NCI-H510A treated with DMSO at 0.1 percent for 48 hours (cell line): ENCODE measurements at places on chromosomes 5 and 9.
A peak's percentile ranks its signal among the peaks of the same experiment; 100 is the strongest.

GRCh38 chr5:110347781-110348180 lies 378.7 kb downstream of the TMEM232 start:
- DNase-seq, result no peak

- no peak for DNase-seq
Measured at GRCh38 chr9:108001237-108001636, 511.7 kb upstream of the KLF4 start.

DNA sequence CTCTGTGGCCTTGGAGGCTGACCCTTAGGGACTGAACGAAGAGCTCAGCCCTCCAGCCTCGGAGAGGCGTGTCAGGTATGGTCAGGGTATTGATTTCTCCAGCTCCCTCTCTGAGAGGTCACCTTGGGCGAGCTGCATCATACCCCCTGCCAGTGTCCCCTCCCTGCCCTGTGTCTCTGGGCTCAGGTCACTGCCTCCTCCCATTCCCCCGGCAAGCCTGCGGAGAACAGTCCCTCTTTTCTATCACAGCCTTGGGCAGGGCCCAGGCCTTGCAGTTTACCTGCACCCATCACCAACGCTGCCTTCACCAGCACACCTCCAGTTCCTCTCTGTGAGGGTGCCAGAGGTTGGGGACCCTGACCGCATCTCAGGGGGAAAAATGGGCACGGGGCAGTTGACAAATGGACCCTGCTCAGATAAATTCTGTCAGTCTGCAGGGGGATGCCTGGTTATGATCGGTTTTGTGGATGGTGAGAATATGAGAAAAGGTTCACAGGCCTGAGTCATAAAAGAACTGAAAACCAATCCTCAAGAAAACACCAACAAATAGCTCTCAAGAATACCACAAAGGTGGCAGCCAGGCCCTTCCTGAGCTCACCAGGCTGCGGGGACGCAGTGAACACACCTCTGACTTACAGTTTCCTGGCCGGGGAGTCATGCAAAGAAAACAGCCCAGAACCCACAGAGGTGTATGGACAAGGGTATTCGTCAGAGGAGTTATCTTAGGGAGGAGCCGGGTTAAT lies 24.7 kb upstream of the RXRA start:
- no peak for DNase-seq

DNA sequence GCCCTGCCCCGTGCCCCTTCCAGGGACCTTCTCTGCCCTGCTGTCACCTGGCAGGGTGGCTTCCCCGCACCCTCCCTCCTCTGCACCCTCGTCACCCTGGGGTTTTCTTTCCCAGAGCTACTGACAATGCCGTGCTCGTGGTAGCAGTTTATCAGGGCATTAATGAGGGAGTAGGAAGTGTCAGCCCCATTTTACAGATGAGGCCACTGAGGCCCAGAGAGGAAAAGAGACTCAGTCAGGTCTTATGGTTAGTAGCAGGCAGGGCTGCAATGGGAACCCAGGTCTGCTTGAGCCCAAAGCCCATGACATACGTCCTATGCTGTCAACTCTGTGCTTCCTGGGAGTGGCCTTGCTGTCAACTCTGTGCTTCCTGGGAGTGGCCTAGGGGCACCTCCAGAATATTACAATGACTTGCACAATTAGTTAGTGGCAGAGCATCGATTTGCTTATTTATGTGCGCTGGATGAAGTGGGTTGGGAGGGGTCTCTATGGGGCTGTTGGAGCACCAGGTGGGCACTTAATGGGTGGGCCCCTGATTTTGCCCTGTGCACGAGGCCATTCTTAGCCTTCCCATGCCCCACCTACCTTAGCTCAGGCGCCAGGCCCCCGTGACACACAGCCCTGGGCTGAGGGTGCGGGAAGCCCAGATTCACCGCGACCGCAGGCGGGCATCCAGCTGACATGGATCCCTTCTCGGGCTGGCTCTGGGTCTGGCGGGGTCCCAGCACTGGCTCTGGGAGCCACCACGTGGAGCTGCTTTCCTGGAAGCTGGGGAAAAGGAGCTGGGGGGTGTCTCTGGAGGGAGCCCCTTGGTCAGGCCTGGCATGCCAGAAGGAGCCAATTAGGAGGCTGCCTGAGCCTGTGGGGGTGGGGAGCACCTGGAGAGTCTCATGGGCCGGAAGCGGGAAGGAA lies 82.0 kb upstream of the ORM1 start:
- no peak for DNase-seq

DNA sequence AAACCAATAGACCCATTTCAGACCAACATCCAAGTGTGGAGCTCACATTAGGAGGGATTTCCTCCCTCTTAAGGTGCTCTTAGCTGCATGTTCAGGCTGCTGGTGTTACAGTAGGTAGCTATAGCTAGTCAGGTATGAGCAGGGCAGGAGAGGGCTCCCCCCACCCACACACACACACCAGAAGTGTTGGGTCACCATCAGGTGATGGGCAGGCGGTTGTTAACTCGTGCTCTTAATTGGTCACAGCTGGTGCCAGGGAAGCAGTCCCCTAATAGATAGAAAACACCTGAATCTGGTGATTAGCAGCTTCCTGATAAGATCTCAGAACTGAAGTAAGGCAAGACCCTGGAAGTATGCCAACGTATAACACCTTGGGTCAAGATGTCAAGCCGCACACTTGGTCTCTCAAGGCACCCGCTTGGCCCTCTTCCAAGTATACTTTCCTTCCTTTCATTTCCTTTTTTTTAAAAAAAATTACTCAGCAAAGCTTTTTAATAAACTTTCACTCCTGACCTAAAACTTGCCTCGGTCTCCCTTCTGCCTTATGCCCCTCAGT lies 532.4 kb downstream of the DNAH5 start:
- no peak for DNase-seq

DNA sequence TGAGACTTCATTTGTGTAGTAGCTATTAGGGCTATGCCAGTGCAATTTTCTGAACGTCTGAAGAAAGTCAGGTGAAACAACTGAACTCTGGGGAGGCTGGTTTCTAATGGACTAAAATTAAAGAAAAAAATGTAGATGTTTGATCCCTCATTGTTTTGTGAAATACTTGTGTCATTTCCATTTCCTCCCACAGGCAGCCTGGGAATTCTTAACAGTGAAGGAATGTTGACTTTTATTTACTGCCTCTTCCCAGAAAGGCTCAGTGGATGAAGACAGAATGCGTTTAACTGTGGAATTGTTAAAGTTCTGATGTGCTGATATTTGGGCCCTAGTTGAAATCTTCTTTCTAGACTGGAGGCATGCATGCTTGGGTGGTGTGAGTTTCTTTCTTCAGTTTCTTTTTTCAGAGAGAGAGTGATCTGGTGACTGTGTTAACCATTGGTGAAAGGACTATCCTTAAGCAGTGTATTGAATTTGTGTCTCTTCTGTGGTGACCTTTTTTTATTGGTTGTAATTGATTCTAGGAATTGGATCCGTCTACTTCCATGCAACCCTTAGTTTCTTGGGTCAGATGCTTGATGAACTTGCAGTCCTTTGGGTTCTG lies 15.5 kb downstream of the ACER2 start:
- DNase-seq, result no peak

DNA sequence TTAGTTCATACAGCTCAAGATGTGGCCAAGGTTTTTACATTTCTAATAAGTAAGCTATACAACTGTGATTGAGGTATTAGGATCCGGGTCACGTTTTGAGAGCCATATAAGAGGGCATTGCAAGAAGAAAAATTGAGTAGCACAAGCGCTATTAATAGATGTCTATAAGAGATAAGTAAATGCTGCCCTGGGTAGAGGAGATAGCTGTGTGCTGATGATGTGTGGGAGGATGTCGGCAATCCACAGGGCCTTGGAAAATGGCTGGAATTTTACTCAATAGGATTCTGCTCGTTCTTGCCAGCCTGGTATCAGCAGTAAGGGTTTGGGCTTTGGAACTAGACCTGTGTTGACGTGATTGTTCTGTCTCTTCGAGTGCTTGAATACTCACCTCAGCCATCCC lies 41.6 kb downstream of the CSF1R start:
- no peak for DNase-seq

DNA sequence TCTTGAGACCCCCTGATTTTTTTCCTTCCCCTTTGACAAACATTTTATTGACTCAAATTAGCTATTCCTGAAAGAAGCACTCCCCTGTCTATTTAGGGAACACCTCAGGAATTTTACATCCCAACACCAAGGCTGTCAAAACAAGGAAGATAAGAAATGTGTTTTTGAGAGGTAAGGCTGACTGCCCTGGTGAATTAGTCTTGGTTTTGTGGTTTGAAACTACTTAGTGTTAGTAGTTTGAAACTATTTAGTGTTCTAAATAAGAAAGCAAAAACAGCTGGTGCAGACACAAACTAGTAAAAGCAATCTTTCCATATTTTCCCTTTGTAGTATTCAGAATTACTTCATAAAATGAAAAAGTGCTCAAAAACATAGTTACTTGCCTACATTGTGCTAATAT lies 120.7 kb downstream of the PCSK1 start:
- no peak for DNase-seq

DNA sequence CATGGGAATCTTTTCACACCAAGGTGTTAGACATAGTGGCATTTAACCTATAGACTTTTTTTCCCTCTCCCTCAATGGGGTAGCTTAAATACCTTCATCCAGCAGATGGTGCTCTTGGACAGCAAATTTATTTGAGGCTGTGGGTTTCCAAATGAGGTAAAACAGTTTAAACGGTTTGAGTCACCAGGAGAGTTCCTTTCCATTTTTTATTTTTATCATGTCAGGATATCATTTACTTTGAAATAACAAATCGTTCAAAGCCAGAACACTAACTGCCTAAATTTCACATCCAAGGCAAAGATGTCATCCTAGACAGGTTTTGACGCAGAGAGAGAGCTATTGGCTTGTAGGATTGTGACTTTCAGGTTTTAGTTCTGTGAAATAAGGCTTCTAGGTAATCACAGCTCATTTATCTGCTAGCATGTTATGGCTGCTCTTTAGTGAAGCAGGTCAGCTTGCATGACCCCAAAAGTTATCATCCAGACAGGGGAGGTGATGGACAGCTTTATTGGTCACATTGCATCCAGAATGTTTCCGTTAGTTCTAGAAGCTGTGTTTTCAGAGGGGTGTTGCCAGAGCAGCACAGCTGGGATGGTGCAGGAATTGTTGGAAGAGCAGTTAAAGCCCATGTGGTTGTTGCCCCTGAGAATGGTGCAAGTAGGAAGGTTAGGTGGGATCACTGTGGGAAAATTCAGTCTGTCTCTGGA lies 69.8 kb downstream of the KDM4C start:
- peak; percentile 32 for DNase-seq

DNA sequence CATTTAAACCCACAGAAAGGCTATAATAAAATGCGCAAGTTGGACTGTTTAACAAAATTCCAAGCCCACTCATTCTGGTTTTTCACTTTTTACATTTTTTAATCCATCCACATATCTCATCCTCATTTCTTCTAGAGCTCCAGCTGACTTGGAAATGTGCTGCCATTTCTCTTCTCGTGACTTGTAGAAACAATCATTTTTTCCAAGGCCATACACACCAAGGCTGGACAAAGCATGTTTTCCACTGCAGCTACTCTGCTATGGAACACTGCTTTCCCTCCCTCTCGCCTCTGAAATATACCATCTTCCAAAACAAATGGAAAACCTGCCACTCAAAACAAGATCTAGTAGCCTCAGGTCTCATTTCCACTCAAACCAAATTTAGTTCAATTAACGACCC lies 141.1 kb downstream of the ESM1 start:
- DNase-seq, result no peak

- DNase-seq, result no peak
Measured at GRCh38 chr9:83239747-83240146, 176.8 kb upstream of the RASEF start.

DNA sequence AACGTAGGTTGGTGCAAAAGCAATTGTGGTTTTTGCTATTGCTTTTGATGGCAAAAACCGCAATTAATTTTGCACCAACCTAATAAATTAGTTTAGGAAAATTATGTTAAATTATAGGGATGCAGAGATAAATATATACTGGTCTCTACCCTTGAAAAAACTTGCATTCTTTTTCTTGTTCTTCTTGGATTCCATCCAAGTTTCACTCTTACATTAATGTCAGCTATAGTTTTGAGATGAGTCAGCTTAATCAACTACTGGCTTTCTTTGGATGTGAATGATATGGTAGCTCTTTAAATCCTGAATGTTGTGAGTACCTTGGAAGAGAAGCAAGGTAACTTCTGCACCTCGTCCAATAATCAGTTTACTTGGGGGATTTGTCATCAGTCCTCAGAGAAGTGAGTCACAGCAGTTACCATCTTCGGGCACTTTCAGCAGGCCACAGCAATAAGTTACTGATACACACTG lies 549.0 kb upstream of the ZNF608 start:
- DNase-seq, result no peak

DNA sequence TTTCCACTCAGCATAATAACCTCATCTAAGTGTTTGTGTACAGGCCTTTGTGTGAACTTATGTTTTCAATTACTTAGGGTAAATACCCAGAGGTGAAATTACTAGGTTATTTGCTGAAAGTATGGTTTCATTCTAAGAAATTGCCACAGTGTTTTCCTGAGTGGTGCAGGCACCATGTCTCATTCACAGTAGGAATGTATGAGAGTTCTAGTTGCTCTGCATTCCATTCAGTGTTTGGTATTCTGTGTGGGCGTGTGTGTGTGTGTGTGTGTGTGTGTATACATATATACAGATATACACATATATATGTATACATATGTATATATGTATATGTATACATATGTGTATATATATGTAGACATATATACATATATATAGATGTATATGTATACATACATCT lies 8.8 kb upstream of the SVEP1 start:
- DNase-seq, result no peak

GRCh38 chr5:91707521-91707841 lies 324.4 kb upstream of the ARRDC3 start:
- DNase-seq, result no peak

DNA sequence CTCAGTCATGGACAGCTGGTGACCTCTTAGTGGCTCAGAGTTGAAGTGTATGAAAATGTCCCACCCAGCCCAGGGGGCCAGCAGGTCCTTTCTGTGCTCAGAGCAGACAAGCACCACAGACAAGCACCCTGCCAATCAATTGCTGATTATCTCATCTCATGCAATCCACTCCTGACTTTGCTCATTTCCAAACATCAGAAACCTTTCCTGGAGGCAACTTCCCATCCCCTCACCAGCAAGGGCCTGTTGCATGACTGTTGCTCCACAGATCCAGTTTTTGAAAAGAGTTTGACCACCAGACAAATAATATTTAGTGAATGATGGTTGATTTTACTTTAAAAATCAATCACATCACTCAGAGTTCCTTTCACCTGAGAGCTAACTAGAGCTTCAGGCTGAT lies 397.3 kb upstream of the KLF4 start:
- DNase-seq, result no peak

DNA sequence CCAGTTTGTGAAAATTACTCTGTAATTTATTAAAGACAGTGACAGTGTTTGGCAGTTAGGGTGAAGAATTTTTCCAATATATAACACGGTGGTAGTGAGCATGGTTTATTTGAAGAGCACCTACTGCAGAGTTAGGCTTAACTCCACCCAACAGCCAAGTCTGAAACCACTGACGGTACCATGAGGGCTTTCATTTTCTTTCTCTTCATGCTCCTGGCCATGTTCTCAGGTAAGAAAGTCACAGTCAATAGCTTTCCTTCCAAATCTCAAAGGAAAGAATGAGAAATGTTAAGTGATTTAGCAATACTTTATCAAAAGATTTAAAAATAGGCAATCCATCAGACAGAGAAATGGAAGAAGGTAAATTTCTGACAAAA lies at the start of gene MARCOL:
Gene MARCOL, plus strand, starts transcription at position 108 of the 377 bp plus-strand sequence. Its CDS starts 73 bp downstream, at position 181.
- DNase-seq, result no peak
